ENCODE measurements at places on chromosomes 7 and 10.
A peak's percentile ranks its signal among the peaks of the same experiment; 100 is the strongest.

DNA sequence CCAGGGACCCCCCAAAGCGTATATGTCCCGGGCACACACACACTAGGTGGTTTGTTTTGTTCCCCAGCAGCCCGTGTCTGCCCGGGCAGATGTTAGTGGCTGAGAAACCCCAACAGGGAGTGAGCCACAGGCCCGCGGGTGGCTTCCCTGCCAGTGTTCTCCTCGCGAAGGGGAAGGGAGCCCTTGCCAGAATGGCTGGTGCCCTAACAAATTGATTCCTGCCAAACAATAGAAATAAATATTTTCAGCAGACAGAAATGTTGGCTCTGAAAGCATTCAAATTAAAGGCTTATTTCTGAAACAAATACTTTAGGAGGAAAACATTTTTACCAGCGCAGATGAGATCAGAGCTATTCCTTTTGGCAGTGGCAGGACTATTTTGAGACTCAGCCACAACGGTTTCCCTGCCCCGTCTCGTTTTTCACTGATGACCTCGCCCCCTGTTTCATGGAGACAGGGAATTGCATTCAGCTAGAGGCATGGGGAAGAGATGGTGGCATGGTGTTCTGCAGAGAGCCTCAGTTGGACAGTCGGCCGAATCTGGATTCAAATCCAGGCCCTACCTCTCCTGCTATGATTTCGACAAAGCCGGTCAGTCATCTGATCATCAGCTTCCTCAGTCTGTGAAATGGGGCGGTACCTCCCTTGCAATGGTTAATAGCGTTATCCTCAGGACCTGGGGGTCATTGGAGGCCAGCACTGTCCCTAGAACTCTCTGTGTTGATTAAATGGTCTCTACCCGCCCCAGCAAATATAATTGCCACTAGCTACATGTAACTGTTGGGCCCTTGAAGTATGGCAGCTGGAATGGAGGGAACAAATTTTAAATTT lies 84.5 kb downstream of the CUX1 start:
- no peak for DNase-seq

DNA sequence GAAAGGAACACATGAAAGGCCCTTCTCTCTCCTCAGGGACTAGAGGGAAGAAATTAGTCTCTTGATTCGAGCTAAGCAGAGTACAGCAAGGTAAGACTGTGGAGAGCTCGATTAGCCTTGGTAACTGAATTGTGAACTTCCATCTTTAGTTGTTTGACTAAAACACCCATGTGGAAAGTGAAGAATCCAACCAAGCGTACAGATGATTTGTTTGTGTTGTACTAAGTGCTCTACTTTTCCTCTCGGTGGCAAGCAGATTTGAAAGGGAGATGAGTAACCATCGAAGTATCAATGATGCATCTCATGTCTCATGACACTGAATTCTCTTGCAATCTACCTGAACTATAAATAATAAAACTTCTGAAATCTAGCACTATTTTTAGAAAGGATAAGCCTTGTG lies 80.7 kb downstream of the FZD1 start:
- no peak for DNase-seq

- DNase-seq = peak; percentile 54
Observed at GRCh38 chr7:12389089-12389700, 14.5 kb downstream of the VWDE start.

- no peak for DNase-seq
Observed at GRCh38 chr7:51317582-51317910, 937 bp upstream of the COBL start.

- no peak for DNase-seq
Observed at GRCh38 chr10:29563420-29564035, 71.2 kb downstream of the SVIL start.

DNA sequence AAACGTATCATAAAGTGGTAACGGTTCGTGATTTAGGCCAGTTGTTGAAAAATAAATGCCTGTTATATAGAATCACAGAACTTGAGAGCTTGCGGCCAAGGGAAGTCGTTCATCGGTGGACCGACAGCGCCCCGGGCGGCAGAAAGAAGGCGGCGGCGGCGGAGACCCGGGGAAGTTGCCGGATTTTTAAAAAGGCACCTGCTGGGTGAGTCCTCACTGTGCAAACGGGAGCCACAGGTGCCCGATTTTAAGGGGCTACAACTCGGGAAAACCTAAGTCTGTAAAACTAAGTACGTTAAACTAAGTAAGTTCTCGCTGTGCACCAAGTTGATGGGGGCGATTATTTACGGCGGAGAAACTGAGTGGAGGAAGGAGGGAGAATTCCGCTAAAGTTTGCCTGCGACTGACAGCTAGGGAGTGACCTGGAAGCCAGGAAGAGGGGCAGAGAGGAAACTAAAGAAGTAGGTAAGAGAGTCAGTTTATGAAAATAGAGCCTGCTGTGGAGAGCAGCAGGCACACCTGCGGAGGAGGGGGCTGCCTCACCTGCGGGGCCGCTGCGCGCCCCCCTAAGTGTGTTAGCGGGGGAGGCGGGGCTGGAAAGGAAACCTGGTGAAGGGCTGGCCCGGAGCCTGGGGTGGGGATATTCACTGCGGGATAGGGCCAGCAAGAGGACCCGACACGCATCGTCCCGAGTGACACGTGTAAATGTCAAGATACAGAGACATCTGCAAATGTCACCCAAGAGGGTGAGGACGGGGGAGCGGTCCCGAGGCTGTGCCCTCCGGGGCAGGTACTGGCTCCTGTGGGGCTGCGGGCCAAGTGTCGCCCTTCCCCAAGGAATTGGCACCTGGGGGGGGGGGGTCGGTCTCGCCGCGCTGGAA lies 996 bp downstream of the ADAM12 start:
- no peak for DNase-seq

GRCh38 chr7:36309716-36310115 lies 79.9 kb upstream of the ANLN start:
- no peak for DNase-seq

- DNase-seq = no peak
Observed at GRCh38 chr7:155198196-155198892, 99.3 kb upstream of the INSIG1 start.

DNA sequence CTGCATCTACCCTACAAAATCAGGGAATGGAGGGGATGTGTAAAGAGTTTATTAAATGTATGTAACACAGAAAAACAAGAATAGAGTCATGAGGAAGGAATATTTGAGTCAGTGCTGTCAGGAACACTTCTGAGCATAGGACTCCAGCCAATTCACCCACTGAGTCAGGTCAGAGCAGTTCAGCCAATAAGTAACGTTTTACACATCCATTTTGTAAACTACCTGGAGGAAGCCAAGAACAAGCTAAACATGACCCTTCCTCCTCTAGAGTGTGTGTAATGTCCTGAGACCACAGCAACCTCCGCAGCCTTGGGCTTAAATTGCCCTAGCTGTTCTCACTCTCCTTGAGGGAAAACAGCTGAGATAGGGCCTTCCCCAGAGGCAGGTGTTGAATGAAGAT lies 691.5 kb upstream of the LRRN3 start:
- DNase-seq = no peak

DNA sequence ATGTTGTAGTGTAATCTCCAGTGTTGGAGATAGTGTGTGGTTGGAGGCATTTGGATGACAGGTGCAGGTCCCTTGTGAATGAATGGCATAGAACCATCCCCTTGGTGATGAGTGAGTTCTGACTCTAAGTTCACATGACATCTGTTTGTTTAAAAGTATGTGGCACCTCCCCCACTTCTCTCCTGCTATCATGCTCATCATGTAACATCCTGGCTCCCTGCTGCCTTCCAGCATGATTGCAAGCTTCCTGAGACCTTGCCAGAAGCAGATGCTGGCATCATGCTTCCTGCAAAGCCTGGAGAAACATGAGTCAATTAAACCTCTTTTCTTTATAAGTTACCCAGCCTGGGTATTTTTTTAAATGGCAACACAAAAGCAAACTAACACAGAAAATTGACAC lies 499.0 kb upstream of the SEMA3D start:
- DNase-seq = no peak

DNA sequence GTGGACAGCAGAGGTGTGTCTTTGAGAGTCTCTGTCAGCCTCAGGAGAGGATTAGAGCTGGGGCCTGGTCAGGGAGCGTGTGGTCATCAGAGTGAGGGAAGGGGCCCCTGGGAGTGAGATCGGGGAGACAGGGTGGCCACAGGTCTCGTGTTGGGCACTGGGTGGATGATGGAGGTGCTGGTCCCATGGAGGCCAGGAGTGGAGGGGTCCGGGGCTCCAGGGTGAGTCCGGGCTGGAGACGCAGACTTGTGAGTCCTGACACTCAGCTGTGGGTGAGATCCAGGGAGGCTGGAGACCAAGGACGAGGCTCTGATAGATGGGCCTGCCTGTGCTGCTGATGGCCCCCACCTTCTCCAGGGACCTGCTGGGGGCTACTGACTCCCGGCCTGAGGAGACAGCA lies 88.6 kb downstream of the DYNC2I1 start:
- no peak for DNase-seq

DNA sequence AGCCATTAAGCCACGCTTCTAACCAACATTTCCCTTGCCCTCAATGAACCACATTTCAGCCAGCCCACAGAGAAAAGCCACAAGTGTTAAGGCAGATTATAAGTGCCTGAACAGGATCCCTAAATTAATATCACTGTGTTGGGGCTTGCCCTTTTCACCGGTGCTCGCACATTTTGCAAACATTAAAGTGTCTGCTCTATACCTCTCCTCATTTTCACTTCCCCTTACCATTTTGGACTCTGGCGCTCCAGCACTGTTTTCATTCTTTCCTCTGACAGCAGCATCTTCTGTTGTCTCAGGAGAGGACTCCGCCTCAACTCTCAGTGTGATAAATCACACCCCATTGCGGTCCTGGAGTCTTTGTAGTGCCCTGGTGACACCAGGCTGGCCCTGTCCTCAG lies 274.2 kb downstream of the BAMBI start:
- DNase-seq = no peak

- DNase-seq = no peak
Observed at GRCh38 chr7:20542594-20542993, 72.9 kb upstream of the ABCB5 start.

DNA sequence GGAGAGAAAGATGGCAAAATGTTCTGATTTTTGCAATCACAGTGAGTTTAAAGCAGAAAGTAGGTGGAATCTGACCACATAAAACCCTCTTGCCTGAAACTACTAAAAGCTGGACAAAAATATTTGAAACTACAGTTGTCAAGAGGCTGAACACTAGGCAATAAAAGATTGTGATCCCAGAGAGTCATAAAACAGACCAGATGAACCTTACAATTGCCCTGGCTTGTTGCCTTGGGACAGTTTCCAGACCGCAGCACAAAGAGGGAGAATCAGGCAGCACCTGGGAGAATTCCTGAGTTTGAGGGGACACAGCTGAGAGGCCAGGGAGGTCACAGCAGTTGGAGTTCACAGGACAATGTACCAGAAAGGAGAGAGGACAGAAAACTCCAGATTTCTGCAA lies 107.3 kb upstream of the NANOS1 start:
- DNase-seq = no peak

GRCh38 chr7:113371416-113372043 lies 253.2 kb upstream of the SMIM30 start:
- no peak for DNase-seq

- DNase-seq = no peak
Observed at GRCh38 chr10:52472406-52473146, 158.5 kb downstream of the DKK1 start.

DNA sequence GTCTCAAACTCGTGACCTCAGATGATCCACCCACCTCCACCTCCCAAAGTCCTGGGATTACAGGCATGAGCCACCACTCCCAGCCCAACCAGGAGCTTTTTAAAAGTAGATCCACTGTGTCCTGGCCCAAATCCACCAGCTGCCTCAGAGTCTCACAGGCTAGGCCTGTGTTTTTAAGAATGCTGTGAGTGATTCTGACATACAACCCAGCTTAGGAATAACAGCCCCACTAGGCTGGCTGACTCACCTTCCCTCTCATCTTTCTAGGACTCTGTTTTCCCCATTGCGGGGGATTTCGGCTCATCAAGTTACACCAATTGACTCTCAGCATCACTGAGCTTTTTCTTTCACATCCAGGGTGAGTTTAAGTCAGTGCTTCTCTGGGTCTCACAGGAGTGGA lies 207.6 kb downstream of the SKIDA1 start:
- DNase-seq = no peak

- DNase-seq = no peak
Observed at GRCh38 chr7:44978511-44979366, at the start of gene MYO1G. Gene MYO1G, minus strand, starts transcription at chr7:44979015. Its CDS starts 54 bp downstream, at chr7:44978961.

GRCh38 chr10:9230625-9231024 lies 1176.1 kb downstream of the GATA3 start:
- DNase-seq = no peak

DNA sequence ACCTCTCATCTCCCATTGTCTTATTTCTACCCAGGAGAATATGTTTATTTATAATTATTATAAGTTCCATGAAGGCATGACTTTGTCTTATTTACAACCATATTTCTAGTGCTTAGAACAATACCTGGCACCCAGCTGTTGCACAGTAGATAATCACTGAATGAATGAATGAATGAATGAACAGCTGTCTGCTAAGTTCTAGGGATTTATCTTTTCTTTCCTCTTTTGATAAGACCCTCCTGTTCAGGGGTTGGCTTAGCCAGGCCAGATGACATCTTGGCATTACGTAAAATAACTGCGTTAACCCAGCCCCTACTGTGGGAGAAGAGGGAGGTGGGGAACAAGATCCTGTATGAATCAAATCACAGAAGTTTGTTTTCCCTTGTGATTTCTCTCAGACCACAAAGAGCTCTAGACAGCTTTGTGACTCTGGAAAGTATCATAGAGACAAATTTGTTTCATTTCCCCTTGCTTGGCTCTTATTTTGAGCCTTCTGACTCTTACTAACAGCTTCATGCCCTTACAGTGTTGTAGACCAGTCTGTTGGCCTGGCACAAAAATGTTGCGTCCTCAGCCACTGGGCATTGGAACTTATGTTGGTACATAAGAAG lies 8.4 kb downstream of the ZNF862 start:
- no peak for DNase-seq

- DNase-seq = no peak
Observed at GRCh38 chr10:129106314-129106713, 360.7 kb upstream of the MGMT start.
